ENCODE measurements at places on chromosomes 7 and 10.
A peak's percentile ranks its signal among the peaks of the same experiment; 100 is the strongest.

- DNase-seq, result peak; percentile 37
Observed at GRCh38 chr10:3935141-3935540, 150.1 kb upstream of the KLF6 start.

- DNase-seq, result no peak
Observed at GRCh38 chr7:48899932-48900331, 24.4 kb upstream of the CDC14C start.

DNA sequence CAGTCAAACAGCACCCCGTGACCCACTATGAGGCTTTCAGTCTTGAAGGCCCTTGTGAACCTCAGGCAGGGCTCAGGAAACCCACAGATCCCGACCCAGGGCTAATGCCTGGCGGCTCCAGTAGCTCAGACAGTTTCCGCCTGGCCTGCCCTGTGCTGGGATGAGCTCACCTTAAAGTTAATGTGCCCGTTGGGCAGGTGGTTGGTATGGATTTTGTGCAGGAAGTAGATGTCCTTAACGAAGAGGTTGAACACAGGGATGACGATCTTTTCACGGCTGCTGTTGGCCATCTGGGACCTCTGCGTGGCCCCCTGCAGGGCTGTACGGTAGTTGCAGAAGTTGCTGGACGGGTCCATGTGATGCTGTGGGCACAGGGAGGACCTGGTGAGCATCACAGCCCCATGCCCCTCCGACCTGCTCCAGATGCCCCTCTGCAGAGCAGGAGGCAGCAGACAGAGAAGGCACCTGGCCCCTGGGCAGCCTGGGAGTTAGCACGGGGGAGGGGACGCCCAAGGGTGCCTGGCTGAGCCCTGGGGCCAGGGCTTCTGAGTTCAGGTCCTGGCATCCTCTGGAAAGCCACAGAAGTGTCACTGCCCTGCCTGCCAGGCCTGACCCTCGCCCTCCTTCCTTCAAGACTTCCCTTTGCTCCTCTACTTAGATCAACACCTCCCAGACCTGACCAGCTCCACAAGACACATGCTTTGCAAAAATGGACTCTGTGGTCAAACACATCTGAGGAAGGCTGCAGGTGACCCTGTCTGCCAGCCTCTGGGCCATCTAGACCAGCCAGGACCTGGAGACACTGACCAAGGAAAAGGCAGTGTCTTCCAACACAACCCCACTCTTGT lies 59.8 kb downstream of the CSGALNACT2 start:
- no peak for DNase-seq

DNA sequence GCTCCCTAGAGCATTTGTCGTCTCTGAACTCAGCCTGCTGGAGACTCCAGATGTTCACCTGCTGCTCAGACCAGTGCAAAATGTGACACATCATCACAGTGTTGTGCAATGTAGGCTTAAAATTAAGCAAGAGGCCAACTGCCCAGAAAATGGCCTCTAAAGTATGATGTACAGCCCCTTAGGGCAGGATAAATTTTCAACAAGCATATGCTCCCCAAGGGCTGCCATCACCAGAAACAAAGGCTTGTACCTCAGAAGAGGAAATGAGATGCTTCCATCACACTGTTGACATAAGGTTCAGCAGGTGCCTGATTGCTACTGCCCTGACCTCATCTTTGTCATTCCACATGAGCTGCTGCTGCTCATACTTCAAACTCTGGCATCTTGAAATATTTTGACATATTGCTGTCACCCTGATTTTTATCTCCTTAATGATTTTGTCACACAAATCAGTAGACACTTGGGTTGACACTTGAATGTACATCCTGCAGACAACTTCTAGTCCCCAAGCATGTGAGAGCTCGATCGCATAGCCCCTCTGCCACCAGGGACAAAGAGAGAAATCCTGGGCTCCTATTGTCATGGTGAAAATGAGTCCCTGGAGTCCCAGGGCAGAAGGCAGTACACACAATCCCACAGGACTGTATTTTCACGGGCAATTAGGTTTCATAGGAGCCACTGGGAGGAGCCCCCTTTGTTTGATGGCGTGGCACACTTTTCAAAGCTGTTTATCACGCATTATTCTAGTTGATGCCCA lies 219.7 kb upstream of the STK17A start:
- DNase-seq, result no peak

DNA sequence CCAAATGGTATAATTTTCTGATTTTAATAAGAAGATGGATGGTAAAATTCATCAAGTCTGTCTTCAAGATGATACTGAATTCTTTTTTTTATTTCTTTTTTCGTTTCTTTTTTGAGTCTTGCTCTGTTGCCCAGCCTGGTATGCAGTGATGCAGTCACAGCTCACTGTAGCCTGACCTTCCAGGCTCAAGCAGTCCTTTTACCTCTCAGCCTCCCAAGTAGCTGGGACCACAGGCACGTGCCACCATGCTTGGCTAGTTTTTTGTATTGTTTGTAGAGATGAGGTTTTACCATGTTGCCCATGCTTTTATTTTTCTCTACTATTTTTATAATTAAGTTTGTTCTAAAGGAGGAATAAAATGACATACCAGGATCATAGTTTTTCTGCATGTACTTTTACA lies 52.1 kb upstream of the HELLS start:
- no peak for DNase-seq

GRCh38 chr7:127967281-127967680 lies 64.0 kb downstream of the LRRC4 start:
- DNase-seq, result no peak
